Mammary epithelial cell (primary cell): ENCODE measurements at places on chromosomes 3 and 15.

- peak; percentile 3 for DNase-seq
Measured at GRCh38 chr3:89697321-89697916, 590.0 kb downstream of the EPHA3 start.

DNA sequence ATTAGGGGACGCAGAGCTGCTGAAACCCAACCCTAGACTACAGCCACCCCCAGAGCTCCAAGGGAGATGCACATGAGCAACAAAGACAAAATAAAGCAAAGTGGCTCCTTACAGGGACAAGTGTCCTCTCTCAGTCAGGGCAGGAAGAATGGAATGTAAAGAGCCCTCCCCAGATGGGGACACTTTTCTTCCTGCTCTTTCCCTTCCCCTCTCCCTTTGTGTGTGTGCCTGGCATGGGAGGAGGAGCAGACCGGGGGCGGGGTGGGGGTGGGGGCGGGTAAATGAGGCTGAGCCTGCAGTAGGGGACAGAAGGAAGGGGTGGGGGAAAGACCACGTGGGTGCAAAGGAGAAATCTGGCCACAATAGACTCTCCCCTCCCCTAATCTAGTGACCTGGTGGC is 37.4 kb downstream of the ACAA1 start:
- DNase-seq: no peak

DNA sequence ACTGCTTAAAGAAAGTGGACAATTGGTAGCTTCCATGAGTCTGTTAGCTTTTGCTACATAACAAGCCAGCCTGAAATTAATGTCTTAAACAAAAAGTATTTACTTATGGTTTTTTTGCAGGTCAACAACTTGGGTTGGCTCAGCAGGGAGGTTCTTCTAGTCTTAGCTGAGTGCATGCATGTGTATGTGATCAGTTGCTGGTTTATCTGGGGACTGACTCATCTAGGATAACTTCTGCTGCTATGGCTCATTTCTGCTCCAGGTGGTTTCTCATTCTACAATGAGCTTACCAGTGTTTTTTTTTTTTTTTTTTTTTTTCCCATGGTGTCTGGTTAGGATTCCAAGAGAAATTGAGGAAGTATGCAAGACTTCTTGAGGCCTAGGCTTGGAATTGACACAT is 244.7 kb downstream of the NSUN3 start:
- DNase-seq: peak; percentile 29

DNA sequence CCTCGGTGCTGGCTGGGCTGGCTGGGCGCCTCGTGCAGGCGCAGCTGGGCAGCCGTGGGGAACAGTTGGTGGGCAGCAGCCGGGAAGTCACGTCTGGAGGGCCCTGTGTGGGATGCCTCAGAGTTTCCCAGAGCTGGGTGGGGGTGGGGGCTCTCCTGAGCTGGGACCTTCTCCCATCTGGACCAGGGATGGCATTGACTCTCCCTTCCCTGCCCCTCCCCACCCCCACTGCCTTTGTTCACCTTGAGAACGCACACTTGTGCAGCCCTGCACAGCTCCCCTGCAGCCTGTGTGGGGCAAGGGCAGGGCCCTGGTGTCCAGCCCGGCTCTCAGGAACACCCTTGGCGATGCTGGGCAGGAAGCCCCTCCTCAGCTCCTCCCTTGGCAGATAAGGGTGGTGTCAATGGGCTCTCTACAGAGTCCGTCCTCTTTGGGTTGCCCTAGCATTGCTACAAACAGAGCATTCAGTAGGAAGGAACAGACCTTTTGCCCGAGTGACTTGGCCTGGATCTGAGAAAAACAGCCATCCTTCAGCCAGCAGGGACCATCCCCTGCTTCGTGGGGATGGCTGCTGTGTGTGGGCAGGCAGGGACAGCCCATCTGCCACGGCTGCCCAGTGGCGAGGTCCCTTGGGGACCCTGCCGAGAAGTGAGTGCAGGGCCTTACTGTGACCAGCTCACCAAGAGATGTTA is 25.5 kb upstream of the KLF13 start:
- no peak for DNase-seq

- DNase-seq: no peak
Measured at GRCh38 chr15:101625184-101625583, 27.0 kb downstream of the TM2D3 start.

DNA sequence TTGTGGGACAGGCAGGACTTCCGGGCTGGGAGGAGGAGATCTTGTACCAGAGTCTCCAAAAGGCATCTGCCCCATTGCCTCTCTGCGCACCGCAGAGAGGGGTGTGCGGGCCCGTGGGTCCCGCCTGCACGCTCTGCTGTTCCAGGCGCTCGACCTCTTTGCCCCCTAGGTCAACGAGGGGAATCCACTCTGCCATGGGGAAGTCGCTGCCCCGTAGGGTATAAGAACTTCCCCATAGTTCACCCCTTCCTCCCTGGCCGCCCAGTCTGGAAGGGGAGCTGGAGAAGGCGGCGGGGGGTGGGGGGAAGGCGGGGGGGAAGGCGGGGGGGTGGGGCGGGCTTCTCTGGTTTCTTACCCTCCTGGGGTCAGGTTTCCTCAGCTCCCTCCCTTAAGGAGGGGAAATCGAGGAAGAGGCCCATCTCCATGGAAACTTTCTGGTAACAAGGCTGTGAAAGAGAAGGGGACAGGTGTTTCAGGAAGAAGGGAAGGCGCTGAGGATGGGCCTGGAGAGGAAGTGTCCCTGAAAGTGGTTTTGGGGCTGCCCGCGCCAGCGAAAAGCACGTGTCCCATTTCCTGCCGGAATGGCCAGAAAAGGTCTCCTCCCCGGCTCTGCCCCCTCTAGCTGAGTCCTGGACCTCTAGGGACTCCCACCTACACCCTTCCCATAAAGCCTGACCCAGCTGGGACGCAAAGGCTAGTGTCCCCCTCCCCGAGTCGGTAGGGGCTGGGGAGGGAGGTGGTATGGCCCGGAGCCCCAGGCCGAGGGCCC is 27.5 kb downstream of the NR1I2 start:
- DNase-seq: no peak

- DNase-seq: no peak
Measured at GRCh38 chr3:183244981-183245476, 8.0 kb upstream of the B3GNT5 start.

- DNase-seq: peak; percentile 59
Measured at GRCh38 chr3:149717391-149718056, 34.8 kb downstream of the COMMD2 start.

GRCh38 chr3:78990156-78990555 is 777.6 kb downstream of the ROBO1 start:
- no peak for DNase-seq
